ENCODE measurements at places on chromosomes 16 and 17. TPM values are rescaled to one million over a fixed set of nuclear protein-coding genes. Genes with fewer than 3 reads are reported as not detected.

Gene FOXN1
- not detected for total RNA-seq

DNA sequence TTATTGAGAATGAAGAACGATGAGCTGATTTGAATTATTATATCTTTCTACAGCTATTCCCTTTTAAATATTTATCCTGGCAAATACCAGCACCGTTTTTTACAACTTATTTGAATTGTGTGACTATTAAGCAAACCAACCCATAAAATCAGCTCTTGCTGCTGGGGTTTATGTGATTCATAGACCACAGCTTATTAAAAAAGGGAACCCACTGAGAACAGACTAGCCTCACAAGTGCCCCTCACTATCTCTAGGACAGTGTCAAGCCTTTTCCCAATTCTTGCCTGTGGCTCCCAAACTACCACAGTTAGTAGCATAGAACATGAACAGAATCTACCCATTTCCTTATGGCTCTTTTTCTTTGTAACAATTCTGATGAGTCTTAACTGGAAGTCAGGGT, 6.1 kb upstream of the LIG3 start:
- peak; percentile 57 for DNase-seq

Gene NOG
- total RNA-seq, result 0.64 TPM

Gene GPS2
- total RNA-seq, result 34.1 TPM

DNA sequence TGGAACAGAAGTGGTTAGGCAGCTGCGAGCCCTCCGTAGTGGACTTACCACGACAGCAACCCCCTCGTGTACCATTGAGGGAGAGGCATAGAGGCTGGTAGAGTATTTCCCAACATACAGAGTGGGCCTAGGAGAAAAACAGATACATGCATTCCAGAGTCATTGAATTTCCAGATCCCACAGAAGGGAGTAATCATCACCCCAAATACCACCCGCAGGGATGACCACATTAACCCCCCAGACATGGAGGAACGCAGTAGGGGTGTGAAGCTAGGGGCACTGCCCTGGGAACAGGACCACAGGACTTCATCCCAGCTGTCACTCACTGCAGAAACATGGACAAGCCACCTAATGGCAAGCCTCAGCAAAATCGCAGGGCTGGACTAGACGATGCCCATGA, 44.7 kb upstream of the ICAM2 start:
- no peak for DNase-seq

- DNase-seq, result peak; percentile 58
Measured at GRCh38 chr16:89289428-89290395, 72.2 kb downstream of the ZNF778 start.

Gene SPATA32
- total RNA-seq, result not detected

- DNase-seq, result peak; percentile 69
Measured at GRCh38 chr17:41906465-41907184, 12.1 kb downstream of the ACLY start.

Measured in fibroblast of villous mesenchyme (primary cell).